ENCODE measurements at places on chromosomes 4 and X.

DNA sequence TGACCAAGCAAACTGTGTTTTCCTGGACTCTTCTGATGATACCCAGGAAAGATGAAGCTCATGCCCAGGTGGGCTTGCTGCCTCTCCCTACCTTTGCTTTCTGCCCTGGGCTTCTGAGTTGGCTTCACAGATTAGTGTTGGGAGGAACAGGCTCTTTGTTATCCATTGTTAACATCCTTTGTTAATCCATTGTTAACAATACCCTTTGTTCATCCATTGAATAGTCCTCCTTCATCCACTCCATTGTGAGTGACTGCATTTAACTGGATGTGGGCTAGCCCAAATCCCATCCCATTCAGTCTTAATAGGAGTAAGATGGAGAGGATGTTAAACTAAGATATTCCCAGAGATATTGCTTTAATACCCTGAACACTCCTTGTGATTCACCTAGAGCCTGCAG, 199.0 kb upstream of the LNX1 start:
- DNase-seq = no peak

- no peak for DNase-seq
These were observed 233.5 kb downstream of the SCFD2 start for GRCh38 chr4:53132132-53132891.

GRCh38 chr4:168257768-168258167, 60.8 kb downstream of the DDX60 start:
- DNase-seq = no peak

DNA sequence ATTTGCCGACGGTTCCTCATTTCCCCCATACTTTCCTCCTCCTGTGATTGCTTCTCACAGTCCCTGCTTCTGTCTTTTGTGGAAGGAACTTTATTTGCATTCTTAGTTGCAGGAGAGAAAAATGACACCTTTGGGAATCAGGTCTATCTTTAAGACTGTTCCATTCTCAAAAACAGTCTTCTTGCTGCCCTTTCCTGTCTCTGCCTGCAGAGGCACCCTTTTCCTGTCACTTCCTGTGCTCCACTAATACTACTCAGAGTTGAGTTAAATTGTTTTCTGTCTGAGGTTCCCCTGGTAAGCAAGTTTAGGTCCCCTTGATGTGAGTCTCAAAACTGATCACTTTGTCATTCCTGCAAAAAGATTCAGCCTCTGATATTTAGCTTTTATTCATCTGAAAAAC, 208.8 kb upstream of the CLNK start:
- DNase-seq = peak; percentile 3

DNA sequence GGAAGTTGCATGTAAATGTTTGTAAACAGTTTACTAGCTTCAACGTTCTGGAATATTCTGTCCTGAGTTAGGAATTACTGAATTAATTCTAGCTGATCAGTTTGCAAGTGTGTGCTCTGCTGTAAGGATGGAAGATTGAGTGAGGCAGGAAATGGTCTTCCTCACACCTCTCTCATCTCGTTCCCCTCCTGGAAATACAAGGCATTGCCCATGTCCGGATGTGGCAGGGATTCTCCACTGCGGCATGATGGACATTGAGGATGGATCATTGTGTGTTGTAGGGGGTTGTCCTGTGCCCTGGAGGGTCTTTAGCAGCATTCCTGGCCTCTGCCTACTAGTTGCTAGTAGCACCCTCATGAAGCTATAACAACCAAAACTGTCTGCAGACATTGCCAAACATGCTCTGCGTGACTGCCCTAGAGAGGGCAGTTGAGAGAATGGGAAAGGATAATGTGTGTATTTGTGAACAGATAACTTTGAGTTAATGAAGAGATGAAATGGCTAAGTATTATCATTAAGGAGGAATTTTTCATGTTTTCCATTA, 12.6 kb downstream of the CA5B start:
- DNase-seq = no peak

GRCh38 chrX:122910697-122911096, 273.4 kb upstream of the GRIA3 start:
- no peak for DNase-seq

DNA sequence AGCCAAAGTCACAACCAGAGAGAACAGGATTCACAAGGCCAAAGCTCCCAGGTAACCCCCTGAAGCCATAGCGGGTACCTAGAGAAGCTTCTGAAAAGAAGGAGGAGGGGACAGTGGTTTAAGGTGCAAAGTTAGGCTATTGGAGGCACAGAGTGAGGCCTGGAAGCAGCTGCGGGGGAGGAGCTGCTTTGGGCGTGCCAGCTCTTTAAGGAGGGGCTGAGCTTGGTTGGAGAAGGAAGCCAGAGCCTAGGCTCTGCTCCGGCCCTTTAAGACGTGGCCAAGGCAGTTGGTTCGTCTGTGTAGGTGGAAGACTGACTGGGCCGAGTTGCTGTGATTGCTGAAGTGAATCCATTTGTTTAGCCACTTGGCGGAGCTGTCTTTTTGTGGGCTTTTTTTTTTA, 1.5 kb downstream of the KLF8 start:
- no peak for DNase-seq

DNA sequence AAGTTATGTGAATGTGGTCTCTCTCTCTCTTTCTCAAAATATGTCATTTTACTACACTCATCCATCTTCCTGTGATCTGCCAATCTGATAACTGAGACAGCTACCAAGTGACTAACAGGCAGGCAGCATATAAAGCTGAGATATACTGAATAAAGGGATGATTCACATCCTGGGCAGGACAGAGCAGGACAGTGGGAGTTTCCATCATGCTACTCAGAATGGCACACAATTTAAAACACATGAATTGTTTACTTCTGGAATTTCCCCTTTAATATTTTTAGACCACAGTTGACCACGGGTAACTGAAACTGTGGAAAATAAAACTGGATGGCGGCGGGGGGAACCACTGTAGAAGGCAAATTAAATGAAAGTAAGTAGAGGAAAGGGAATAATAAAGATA, 58.6 kb upstream of the DCTD start:
- DNase-seq = no peak

DNA sequence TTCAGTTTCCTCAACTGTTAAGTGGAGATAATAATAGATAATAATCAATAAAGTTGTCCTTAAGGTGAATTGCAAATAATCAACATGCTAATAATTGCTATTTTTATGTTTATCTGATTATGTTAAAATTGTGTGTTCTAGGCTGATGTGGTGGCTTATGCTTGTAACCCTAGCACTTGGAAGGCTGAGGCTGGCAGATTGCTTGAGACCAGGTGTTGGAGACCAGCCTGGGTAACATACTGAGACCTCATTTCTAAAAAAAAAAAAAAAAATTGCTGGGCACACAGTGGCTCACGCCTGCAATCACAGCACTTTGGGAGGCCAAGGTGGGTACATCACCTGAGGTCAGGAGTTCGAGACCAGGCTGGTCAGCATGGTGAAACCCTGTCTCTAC, 175.2 kb downstream of the GC start:
- no peak for DNase-seq

DNA sequence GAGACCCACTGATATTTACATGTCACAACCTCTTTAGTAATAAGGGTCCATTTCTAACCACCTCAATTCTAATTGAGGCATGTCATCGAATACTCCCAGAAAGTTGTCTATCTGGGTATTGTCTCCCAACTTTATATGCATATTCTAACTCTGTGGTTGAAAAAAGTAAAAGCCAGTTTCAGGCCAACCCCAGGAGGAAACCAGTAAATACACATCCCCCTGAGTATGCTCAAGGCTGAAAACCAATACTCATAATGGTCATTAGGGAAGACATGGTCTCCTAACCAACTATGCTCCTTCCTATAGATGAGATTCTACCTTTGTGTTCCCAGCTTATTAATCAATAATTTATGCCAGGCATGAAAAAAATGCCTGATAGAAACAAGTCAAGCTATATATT, 96.6 kb downstream of the SH3KBP1 start:
- DNase-seq = no peak

DNA sequence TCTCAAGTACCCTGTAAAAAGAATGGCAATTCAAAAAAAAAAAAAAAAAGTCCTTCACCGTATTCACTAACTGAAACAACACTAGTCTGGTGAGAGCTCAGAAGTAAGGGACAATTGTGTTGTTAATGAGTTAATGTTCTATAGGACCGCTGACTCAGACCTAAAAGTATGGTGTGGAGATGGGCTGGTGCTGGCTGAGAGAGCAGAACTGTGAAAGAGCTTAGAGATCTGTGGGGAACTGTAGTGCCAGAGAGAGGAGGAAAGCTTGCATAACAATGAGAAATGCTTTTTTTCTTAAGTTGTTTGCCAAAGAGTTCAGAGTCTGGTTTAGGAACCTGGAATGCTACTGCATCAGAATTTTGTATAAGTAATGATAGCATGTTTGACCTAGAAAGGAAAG, 65.1 kb downstream of the LHFPL1 start:
- DNase-seq = no peak

- no peak for DNase-seq
These were observed 2.2 kb downstream of the GRID2 start for GRCh38 chr4:92305878-92306520.

- no peak for DNase-seq
These were observed 189.9 kb downstream of the PTTG2 start for GRCh38 chr4:38149997-38150671.

DNA sequence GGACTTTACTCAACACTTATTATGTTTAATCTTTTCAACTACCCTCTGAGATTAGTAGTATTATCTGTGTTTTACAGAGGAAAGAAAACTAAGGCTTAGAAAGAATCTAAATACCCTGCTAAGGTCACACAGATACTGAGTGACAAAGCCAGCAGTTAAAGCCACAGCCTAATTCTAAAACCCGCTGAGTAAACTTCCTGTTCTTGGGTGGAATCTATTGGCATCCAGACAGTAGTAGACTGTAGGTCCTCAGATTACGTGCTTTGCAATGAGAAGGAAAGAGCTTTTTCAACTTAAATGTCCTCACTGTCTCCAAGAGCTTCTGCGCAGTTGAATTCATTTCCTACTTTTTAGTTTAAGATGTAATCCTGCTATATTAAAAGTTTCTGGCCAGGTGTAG, 126.0 kb downstream of the TENM3 start:
- no peak for DNase-seq

DNA sequence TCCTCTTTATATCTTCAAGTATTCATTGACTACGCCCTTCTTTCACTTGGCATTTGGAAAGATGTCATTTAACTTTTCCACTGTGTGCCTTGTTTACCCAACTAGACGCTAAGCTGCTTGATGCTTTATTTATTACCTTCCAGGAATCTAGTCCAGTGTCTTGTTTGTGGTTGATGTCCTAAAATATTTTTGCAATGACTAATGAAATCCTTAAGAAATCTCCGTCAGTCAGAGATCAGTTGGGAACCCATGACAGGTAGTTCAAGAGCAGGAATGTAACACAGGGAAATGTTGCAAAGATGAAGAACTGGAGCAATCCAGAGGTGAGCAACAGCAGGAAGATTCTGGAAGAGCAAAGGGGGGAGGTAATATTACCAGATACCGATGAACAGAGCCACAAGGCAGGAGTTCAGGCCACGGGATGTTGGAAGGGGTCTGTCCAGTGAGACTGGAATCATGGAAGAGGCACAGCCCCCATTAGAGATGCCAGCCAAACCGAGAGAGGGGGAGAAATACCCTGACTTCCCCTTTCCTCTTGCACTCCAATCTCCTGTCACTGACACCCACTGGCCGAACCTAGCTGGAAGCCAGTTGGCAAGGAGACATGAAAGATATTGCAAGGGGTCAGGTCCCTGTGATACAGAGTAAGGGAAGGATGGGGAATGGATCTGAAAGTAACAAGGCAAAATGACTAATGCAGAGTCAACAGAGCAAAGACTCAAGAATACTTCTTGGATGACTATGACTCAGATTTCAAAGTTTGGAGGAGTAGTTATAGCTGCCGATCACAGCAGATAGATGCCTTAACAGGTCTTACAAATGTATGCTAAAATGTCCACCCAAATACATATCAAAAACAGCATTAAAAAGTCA, 62.7 kb upstream of the PHKA2 start:
- DNase-seq = no peak

- DNase-seq = no peak
These were observed 66.8 kb downstream of the POLA1 start for GRCh38 chrX:24760363-24761000.

DNA sequence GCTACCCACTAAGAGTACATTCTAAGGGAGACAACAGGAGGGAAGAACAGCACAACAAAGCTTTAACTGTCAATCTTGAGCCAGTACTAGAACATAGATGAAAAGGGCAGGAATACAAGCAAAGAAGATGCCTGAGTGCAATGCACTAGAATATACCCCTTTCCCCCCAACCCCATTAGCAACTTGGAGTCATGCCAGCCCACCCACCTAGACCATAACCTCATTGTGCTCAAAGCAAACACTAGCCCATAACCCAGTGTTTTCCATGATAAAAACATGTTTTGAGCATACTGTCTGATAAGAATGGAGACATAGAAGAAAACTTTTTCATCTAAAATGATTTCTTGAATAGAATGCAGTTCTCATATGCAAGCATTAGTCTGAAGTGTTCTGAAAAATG, 183.2 kb downstream of the RAP1GDS1 start:
- DNase-seq = no peak

- no peak for DNase-seq
These were observed 69.4 kb downstream of the CLCN5 start for GRCh38 chrX:49991758-49992157.

DNA sequence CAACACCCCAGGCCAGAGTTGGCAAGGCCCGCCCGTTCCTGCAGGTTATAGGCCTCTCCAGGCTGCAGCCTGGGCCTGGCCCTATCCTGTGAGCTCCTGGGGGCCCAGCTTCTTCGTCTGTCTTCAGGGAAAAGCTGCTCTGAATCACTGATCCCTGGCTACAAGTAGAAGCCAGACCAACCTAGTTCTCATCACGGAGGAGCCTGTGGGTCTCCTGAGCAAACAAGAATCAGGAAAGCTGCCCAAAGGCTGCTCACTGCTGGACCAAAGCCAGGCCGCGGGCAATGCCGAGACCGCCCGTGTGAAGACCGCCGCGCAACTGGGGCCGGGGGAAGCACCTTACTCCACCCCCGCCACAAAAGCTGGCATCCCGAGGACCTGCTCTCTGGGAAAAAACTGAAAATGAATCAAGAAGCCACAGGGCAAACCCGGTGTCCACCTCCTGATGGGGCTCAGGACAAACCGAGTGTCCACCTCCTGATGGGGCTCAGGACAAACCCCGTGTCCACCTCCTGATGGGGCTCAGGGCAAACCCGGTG, 12.8 kb downstream of the CTBP1 start:
- no peak for DNase-seq

- no peak for DNase-seq
These were observed 71.3 kb downstream of the EVC2 start for GRCh38 chr4:5636766-5637670.

GRCh38 chr4:8185930-8186329, 13.2 kb upstream of the SH3TC1 start:
- DNase-seq = no peak

- DNase-seq = no peak
These were observed 73.9 kb upstream of the C4orf50 start for GRCh38 chr4:6092131-6092530.

DNA sequence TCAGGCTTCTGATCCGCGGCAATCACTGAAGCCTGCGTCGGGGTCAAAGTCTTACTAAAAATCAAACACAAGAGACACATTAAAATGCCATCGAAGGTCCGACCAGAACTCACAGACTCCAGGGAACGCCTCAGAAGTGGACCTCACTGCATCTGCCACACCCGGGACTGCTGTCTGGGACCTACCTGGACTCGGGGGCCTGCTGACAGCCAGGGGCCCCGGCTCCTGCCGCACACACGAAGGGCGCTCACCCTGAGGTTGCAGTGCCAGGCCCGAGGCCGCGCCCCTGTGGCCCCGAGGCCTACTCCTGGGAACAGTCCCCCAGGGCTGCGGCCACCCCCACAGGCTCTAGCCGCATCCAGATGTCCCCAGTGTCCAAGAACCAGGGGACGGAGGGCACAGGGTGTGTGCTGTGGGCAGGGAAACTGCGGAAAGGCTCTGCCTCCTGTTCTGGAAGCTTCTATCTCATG, 7.4 kb downstream of the CTBP1 start:
- DNase-seq = no peak

Measured in RPMI8226 (cell line).